Right renal pelvis (tissue), 4 donors: ENCODE measurements at places on chromosomes 11 and 22. TPM values are rescaled to one million over a fixed set of nuclear protein-coding genes. Genes with fewer than 3 reads are reported as not detected.

The DDX25 gene
- polyA plus RNA-seq = 4.6 TPM

DNA sequence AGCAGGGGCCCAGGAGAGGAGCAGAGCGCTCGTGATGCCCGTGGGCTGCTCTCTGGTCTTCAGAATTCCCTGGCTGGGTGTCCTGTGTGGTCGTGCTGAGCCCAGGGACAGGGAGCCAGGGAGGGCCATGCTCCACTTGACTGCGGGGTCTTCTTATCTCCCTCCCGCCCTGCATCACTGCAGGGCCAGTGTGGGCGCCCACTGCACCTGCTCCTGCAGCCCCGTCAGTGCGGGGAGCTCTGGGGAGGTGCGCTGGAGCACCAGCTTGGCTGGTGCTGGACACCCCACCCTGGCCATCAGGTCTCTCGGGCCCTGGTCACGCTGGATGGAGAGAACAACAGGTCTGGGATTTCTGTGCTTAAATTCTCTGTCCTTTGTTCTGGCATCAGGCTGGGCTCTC lies 31.8 kb downstream of the B3GAT1 start:
- DNase-seq = no peak

The PRR33 gene
- polyA plus RNA-seq = 0.18 TPM

DNA sequence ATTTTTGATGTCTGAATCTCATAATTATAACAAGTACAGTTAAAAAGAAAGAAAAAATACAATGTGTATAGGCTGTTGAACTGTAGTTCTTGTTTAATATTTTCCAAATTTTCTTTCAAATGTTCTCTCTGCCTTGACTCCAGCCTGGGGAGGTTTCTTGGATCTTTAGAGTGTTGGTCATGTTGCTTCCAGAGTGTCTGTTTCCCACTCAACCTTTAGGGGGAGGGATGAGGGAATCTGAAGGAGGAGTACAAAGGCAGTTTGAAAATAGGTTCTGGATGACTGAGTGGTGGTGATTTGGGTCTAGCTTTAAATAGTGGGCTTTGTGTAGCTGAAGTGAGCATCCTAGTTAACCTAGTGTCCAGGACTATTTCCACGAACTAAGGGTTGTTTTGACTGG lies 2.0 kb downstream of the CTNND1 start:
- DNase-seq = no peak

DNA sequence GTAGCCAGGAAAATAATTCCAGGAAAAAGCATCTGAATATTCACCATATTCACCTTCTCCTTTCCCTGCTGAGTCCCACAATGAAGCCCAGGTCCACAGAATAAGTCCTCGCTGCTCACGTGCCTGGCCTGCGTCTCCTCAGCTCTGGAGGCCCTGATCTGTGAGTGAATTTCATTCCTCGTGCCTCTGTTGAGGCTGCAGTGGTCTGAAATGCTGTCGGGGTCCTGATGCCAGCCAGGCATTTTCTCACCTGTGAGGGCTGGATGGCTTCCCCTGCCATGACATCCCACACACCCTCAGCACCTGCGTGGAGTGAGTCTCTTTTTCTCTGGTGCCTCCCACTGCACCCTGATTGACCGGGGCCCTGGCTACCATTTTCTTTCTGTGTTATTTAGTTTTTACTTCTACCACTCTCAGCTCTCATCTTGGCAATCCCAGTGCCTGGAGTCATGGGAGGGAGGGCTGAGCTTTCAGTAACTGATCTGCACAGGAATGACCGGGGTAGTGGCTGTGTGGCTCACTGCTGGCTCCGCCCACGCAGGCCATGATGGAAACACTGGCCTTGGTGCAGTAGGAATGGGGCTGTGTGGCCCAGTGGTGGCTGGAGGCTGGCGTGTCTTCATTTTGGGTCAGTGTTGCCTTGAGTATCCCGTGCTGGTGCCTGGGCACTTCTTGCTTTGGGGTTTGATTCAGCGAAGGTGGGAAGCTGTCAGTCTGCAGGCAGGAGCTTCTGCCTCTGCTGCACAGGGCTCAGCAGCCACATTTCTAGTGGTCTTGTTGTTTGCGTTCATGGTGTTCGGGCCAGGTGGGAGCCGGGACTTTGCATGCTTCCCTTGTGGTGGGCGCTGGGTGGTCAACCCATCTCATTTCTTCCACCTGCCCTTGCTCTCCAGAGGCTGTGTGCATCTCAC lies 807.2 kb downstream of the TBC1D22A start:
- no peak for DNase-seq

DNA sequence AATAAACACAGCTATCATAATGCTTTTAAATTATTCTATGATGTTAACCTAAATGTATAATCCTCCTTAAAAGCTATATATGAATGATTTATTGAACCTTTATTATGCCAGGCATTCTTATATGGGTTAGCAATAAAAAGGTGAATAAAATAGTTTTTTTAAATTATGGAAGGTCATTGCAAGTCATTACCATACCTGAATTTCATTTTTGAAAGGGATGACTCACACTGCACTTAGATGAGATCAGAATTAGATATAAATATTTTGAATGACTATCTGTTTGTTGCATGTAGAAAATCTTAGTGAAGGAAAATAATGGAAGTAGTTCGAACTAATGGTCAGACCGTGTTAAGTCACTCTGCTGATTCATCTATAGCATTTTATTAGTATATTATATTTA lies 822.3 kb downstream of the LUZP2 start:
- no peak for DNase-seq

DNA sequence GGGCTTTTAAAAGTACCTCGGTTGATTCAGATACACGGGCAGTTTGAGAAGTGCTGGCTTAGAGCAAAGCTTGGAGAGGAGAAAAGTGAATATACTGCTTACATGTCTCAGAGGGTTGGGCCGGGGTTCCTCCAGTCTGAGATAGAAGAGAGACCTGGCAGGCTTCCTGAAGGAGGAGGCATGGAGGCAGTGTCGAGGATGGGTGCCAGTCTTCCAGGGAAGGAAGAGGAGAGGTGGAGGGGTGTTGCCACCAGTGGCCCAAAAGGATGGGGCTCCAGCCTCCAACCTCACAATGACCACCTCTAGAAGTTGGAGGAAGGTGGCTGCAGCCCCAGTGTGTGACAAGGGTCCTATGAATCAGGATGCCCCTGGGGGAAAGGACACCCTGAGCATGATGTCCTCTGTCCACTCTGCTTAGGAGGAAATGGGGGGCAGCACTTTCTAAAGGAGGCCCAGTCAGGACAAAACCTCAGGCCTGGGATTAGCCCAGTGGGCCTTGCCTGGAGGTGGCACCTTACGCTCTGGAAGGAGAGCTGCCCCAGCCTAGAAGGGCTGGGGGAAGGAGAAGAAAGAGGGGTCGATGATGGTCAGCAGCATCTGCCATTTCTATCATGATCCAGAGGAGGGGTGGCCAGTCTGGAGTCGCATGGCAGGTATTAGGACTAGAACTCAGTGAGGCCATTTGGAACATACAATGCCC lies 65.2 kb downstream of the CD82 start:
- DNase-seq = no peak

DNA sequence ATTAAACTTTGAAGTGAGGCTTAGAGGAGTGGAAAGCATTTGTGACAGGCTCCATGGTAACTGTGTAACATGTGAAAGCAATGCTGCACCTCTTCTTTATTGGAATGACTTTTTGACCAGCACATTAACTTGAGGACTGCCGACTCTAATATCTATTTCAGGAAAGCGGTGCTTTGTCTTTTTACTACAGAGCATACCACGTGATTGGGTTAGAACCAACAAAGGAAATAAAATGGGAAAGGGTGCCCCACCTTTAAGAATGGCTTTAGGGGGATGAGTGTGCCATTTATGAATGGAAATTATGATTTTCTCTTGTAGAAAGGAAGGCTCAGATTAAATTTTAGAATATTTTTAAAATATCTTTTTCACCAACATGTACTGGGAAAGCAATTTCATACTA lies 57.3 kb upstream of the VPREB1 start:
- no peak for DNase-seq

GRCh38 chr11:112829971-112830654 lies 131.1 kb upstream of the NCAM1 start:
- no peak for DNase-seq

- DNase-seq = no peak
Observed at GRCh38 chr22:47124961-47125360, 362.5 kb downstream of the TBC1D22A start.

DNA sequence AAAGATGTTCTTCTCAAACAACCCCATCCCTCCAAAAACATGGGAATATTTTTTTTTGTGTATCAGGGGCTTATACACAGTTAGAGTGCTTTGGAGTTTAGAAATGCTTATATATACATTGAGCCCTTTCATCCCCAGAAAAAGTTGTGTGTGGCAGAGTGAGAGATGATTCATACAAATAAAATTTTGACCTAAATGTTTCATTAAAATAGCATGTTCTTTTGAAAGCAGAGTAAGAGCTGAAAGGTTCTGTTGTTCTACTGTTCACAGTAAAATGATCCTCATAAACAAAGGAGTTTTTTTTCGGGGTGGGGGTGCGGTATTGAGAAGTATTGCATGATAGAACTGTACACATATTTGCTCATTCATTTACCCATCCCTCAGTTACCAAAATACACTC lies 512.4 kb downstream of the DLG2 start:
- DNase-seq = no peak

GRCh38 chr11:61068581-61068980 lies 33.7 kb upstream of the CD5 start:
- DNase-seq = no peak

- no peak for DNase-seq
Observed at GRCh38 chr11:119169282-119169719, 776 bp downstream of the NLRX1 start.

DNA sequence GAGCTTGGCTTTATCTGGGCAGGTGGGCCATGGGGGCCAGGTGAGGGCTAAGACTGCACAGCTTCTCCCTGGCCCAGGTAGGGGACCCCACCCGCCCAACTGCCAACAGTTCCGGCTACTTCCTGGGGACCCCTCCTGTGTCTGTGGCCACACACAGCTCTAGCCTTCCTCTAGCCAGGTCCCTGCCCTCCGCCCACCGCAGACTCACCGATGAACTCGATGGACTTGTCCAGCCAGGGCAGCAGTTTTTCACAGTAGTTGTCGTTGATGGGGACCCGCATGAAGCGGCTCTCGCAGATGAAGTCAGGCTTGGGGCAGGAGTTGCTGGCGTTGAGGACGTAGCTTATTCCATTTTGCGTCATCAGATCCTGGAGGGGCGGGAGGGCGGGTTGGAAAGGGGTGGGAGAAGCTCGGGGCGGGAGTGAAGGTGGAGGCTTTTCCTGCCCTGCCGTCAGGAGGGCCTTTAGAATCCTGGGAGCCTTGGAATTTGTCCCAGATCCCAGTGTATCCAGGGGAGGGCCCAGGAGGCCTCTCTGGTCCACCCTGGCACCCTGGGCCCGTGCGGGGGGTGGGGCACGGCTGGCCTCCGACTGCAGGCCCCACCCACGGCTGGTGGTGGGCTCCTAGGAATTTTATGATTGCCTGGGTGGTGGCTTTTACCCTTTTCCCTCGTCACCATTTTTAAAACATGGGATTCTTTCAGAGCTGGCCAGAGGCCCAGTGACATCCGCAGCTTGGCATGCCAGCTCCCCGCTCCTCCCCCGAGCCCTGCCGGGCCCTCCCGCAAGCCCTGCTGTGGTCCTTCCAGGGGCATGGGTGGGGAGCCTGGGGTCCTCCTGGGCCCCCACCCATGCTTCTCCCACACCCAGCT lies 13.9 kb downstream of the DUSP8 start:
- DNase-seq = no peak

DNA sequence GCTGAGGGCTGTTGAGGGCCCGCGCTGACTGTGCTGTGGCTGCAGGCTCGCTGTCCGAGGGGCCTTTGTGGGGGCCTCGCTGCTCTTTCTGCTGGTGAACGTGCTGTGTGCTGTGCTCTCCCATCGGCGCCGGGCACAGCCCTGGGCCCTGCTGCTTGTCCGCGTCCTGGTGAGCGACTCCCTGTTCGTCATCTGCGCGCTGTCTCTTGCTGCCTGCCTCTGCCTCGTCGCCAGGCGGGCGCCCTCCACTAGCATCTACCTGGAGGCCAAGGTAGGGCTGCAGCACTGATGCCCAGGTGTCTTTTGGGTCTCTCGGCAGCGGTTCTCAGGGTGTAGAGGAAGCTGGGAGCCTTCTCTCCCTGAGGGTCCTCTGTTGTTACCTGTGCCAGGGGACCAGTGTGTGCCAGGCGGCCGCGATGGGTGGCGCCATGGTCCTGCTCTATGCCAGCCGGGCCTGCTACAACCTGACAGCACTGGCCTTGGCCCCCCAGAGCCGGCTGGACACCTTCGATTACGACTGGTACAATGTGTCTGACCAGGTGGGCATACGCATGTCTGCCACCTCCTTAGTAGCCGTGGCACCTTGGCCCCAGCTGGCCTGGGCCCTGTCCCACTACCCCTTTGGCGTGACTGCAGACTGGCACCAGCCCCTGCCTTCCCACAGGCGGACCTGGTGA lies 2.2 kb downstream of the GPR137 start:
- no peak for DNase-seq

- no peak for DNase-seq
Observed at GRCh38 chr22:36327922-36328551, 59.7 kb downstream of the MYH9 start.

DNA sequence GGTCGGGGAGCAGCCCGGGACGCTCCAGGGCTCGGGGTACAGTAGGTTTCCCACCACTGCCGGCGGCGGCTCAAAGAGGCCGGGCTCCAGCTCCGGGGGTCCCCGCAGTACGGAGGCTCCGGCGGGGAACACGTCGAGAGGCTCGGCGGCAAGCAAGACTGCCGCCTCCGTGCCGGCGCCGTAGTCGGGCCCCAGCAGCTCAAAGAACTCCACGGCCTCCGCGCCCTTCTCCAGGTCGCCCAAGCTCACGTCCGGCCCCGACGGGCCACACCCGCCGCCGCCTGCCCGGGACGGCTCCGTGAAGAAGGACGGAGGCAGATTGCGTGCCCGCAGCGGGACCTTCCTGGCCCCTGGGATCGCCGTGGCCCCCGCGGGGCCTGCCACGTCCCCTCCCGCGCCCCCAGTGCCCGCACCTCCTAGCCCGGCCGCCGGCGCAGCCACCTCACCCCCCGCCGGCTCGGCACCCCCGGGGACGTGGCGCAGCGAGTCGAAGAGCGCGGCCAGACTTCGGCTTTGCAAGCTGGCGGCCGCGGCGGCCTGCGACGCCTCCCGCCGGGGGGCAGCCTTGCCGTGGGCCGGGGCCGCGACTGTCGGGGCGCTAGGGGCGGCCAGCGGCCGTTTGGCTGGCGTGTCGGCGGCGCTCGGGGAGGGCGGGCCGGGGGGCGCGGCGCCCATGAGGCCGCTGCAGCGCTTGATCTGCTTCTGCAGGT lies 775 bp downstream of the FAM181B start:
- DNase-seq = no peak

The RHOD gene
- 6.2 TPM for polyA plus RNA-seq

The MAJIN gene
- 0.90 TPM for polyA plus RNA-seq

The C11orf42 gene
- polyA plus RNA-seq = 0.86 TPM

GRCh38 chr22:19917389-19918138 lies 24.0 kb upstream of the COMT start:
- no peak for DNase-seq
